Hindlimb muscle (tissue), 1 donor: ENCODE measurements at places on chromosomes 6 and 20.

DNA sequence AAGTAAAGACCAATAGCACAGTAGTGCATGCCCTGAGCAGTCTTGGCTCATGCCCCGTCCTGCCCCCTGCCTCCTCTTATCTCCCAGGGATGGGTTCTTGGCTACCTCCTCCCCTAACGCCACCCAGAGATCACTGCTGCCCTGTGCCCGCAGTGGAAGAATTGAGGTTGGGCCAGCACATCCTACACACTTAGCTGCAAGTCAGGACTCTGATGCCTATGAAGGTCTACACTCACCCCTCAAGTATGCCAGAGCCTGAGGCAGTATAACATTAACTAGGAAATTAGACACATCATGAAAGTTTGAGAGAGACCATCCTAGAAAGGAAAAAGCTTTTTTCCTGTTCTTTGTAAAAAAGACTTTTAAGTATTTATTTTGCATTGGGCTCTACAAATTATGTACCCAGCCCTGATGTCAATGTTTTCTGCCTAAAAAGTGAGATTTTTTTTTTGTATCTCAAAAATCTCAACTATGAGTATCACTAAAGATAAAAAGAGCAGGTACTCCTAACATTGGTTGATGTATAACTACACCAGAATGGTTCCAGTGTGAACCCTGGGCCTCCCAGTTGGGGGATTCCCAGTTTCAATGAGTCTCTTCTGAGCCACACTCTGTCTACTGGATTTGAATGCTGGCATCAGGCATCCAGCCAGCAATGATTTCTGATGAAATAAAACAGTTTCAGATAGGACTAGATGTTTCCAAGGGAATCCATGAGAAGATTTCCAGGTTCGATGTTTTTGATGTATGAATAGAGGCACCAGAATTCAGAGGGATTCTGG is 115.4 kb downstream of the ISM1 start:
- DNase-seq: no peak

GRCh38 chr6:24549674-24550353 is 55.0 kb downstream of the ALDH5A1 start:
- no peak for DNase-seq

DNA sequence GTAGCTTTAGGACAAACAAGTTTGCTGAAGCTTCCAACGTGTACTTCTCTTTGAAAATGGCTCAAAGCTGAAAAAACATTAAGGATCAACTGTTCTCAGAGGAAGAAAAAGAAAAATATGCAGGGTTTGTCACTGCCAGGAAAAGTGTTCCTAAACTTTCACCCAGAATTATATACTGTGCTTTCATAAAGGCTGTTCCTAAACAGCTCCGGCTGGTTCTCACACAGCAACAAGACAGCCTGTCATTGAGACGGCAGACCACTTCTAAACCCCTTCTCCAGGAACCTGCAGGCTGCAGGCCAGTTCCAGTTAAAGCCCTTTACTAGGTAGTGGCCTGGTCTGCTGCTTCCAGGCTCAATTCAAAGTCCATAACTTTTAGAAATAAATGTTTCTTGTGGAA is 97.4 kb upstream of the SOX4 start:
- DNase-seq: no peak

- no peak for DNase-seq
These were observed 304.7 kb downstream of the SOX4 start for GRCh38 chr6:21898107-21898796.

DNA sequence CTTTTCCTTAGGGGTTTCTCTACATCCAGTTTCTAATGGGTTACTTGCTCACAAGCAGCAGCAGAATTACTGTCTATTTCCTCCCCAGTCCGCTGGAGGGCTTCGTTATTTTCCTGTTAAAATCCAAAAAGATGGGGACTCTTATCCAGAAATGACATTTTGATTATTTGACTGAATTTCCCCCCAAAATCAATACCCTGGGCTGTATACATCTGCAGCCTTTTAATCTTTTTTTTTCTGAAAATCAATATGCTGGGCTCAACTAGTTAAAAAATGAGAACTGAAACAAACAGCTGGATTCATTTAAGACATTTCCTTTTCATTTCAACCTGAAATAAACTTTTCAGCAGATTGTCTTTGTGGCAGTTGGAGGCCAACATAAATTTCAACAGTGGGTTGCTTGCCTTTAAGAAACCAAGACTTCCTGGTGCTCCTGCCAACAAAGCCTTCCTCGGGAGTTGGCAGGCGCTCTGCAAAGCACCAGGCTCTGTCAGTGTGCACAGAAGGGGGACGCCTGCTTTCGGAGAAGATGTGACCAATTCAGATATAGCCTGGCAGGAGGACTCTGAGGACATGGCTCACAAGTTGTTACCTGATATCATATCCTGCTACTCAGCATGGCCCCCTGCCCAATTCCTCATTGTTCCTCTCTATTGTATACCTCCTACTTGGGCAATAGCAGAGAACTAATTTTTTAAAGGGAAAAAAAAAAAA is 204.7 kb upstream of the ARG1 start:
- peak; percentile 60 for DNase-seq

GRCh38 chr6:114362957-114363356 is 20.1 kb upstream of the HS3ST5 start:
- DNase-seq: no peak

GRCh38 chr6:137910843-137911456 is 43.9 kb downstream of the TNFAIP3 start:
- no peak for DNase-seq

DNA sequence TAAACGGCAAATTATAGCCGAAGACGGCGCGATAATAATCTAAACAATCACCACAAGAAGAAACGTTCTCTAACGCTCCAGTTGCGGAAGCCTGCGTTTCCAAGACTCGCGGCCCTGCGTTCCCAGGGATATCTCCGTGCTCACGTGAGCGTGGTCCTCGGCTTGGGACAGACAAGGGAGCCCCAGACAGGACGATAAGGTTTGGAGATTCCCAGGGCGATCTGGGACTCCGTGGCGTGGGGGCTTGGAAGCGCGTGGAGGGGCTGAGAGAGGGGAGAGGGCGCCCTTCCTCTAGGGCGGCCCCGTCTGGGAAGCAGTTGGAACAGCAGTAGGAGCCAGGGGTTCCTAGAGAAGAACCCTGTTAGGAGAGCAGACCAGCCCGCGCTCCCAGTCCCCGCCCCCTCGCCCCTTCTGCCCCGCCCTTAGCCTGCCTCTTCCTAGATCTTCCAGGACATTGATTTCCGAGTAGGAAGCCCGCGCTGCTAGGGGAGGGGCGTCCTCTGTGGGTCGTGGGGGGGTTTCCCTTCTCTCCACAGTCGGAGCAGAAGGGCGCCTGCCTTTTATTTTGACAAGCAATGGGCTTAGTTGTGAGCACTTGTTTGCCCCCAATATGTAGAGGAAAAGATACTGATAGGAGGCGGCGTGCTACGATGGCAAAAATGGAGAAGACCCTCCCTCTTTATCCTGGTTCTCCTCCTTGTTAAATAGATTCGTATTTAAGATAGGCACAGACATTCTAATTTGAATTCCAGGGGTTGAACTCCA is 10.6 kb downstream of the NRN1 start:
- peak; percentile 84 for DNase-seq

GRCh38 chr20:29079769-29080690 is 2177.4 kb upstream of the DEFB115 start:
- no peak for DNase-seq

GRCh38 chr6:1700278-1700967 is 90.7 kb downstream of the FOXC1 start:
- DNase-seq: no peak

DNA sequence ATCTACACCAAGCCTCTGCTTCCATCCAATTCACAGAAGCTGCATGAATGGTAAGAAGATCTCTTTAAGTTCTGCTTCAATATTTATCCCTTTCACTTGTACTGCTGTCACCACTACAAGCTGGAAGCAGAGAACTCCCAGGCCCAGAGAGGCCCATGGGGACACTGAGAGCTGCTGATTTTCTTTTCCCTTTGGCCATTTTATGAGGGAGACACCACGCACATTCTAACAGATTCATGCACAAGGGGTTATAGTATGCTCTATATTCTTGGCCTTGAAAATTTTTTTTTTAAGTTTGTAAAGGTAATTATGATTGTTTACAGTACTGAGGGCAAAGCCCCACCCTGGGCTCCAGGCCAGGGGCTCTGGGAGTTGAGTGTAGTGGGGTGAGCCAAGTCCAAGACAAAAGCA is 88.4 kb downstream of the MYB start:
- DNase-seq: no peak

DNA sequence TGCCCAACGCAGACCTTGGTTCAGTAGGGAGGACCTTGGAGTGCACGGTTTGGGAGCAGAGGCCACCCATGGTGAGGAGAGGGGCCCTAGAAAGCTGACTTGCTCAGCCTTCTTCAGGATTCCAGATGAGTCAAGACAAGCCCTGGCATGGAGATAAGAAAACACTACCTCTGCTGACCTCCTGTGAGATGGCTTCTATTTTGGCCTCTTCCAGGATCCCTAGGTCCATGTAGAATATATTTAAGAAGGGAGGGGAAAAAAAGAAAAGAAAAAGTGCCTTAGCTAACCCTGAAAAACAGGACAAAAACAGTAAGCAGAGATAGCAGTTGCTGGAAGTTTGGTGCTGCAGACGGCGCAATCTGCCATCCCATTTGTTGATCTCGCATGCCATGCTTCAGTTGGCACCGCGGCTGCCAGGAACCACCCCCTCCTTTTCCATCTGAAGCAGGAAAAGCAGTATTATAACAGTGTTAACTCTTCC is 100.0 kb downstream of the ARMC2 start:
- no peak for DNase-seq

- no peak for DNase-seq
These were observed 42.8 kb upstream of the MRPS10 start for GRCh38 chr6:42260396-42260888.

GRCh38 chr20:50520222-50520880 is 10.2 kb downstream of the PTPN1 start:
- DNase-seq: no peak

DNA sequence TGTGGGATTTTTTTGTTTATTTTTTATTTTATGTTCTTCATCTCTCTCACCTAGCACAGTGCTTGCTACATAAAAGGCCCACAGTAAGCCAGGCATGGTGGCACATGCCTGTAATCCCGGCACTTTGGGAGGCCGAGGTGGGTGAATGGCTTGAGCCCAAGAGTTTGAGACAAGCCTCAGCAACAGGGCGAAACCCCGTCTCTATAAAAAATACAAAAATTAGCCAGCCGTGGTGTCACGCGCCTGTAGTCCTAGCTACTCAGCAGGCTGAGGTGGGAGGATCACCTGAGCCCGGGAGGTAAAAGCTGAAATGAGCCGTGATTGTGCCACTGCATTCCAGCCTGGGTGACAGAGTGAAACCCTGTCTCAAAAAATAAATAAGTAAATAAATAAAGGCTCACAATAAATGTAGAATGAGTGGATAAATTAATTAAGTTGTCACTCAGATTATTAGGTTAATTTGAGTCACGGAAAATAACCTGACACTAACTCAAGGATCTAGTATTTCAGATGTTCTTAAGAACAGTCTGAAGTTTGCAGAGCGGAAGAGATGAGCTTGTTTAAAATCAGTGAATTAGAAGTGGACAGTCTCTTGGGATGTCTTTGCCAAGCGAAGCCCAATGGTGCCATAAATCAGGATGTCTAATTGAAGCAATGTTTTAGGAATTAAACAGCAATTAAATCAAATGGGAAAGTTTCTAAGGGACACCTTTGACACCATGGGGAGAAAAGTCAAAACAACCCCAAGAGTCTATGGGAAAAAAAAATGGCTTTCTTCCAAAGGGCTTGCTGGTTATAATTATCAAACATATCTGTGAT is 214.4 kb downstream of the ZNF217 start:
- DNase-seq: no peak

DNA sequence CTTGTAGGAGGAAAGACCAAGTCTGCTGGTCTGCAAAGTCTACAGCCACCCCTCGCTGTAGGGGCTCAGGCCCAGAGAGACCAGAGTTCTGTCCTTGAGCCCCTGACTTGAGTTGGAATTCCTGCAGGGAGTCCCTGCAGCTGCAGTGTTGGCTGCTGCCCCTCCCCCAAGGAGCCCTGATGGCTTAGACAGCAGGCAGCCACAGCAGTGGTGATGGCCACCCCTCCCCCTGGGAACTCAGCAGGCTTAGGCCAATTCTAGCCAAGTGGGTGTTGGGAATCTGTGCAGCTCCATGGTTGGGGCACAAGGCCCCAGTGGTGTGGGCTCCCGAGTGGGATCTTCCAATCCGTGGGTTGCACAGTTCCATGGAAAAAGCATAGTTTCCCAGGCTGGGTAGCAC is 345.4 kb downstream of the CD109 start:
- no peak for DNase-seq

GRCh38 chr20:57818418-57819181 is 108.8 kb upstream of the PMEPA1 start:
- DNase-seq: no peak

DNA sequence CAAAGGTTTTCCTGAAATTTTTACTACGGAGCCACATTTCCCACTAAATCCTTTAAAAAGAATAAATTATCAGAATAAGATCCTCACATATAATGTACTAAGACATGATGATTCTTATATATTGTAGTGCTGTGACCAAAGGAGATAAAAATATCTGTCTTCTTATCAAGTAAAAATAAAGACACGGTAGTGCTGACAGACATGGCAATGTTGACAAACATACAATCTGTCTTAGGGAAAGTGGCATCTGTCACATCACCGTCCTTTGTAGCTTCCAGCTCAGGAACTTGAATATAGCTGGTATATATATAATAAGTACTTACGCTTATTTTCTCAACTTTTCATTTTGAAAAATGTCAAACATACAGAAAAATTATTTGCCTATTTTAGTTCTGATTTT is 66.8 kb downstream of the NUDT3 start:
- DNase-seq: no peak

GRCh38 chr6:118843685-118844390 is 50.1 kb upstream of the ASF1A start:
- DNase-seq: no peak

DNA sequence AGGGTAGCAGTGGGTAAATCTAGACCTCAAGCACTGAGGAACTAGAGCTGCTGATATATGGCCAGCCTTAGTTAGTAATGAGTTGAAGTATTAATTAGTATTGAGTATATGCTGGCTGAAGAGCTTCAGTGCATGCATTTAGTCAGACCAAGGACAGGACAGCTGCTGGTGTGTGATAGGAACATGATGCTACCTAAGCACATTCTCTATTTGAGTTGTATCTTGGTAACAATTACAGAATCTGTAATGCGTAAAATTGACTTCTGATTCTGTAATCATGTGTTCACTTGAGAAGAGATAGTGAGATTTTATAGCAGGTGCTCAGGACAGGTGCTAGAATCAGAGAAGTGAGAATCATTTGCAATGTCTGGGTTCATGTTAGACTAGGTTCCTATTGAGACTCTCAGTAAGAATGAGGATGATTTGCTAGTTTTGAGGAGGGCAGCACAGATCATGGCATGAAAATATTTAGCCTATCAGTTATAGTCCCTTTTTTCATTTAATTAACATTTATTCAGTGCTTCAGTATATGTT is 369.4 kb upstream of the HS3ST5 start:
- DNase-seq: no peak

DNA sequence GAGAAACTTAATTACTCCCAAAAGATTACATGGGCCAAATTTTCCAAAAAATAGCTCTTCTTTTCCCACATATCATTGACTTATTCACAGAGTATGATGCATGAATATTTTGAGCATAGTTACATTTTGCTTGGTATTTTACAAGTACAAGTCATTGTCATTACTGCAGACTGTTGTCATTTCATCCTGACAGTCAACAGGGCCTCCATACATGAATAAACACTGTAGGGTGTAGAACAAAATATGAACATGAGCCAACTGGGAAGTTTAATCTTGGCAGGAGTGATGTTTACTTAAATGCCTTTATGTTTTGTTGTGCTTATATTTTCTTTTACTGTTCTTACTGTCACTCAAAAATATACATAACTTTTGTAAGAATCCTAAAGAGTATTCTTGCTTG is 340.7 kb downstream of the ADGRB3 start:
- no peak for DNase-seq

GRCh38 chr6:126842769-126843168 is 275.7 kb upstream of the RSPO3 start:
- DNase-seq: no peak
